NCI-H2171 (cell line): ENCODE measurements at places on chromosomes 2 and 18.

- DNase-seq = no peak
Observed at GRCh38 chr2:77397763-77398162, 124.4 kb downstream of the LRRTM4 start.

DNA sequence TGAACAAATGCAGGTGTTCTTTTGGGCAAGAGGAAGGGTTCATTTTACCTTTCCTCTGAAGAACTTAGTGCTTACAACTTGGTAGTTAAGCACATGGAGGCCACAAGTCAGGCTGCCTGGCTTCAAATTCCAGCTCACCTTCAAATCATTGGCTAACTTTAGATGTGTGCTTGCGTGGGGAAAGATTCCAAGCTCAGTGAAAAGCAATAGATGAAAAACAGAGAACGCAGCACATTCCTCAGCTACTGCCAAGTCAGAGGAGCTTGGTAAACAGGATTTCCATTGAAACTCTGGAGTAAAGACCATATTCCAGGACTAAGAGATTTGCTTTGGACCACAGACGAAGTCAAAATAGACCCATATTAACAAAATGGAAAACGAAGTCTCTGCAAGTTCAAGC is 96.3 kb upstream of the ASB18 start:
- DNase-seq = no peak

DNA sequence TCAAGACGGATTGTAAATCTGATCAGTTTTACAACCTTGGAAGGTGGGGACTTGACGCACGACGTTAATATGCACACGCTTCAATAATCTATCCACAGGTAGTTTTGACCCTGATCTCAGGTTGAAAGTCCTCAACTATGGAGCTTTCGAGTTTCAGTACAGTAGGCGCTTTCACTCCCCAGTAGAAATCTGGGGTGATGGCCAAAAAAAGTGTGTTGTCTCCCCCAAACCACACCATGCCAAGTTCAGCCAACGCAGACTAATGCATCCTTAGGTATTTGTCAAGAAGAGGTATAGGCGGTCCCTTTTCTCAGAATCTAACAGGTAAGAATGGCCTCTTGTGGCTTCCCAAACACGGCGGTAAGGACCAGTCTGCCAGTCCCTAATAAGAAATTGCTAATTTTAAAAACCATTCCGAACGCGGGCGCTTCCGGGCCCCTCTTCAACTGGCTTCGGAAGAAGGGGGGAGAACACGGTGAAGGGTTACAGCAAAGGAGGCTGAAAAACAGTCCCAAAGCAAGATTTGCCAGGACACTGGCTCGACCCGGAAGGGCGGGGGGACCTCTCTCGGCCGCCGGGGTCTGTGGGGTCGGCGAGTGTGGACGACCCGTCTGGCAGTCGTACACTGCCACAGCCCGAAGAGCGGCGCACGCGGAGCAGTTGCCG is 659 bp downstream of the FAM210A start:
- no peak for DNase-seq

DNA sequence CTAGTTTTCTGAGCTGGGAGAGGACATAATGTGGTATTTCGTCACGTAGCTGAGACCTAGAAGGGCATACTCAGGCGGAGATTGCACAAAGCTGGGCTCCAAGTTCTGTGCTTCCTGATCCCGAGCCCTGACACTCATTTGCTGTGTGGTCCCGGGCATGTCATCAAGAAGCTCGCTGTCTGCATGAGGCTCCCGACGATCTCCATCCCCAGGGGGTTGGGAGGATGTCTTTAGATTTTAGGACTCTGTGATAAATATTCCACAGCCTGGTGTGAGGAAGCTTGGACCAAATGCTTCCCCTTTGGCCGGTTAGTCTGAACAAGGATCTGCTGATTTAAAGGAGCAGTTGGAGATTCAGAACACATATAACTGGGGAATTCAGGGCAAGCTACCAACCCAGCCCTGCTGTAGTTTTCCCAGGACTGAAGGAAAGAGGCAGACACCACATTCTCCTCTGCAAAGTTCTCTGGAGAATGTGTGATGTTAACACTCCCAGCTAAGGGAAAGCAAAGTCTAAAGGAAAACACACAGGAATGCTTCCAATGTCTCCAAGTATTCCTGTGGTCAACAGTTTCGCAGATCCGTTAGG is 2.3 kb downstream of the KCNE4 start:
- no peak for DNase-seq

DNA sequence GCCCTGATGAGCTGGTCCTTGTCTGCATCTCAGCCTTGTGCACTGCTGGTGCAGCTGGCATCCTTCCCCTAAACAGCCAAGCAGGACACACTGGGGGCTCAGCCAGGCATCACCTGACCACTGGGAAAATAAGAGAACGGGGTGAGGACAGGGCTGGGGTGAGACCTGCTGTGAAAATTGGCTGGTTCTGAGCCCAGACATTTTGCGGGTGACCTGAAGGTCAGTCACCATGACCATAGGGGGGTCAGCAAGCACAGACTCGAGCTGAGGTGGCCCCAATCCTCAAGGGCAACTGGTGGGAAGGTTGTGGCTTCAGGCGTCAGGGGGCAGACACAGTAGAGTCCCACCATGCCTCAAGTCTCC is 144.9 kb upstream of the TWIST2 start:
- no peak for DNase-seq

DNA sequence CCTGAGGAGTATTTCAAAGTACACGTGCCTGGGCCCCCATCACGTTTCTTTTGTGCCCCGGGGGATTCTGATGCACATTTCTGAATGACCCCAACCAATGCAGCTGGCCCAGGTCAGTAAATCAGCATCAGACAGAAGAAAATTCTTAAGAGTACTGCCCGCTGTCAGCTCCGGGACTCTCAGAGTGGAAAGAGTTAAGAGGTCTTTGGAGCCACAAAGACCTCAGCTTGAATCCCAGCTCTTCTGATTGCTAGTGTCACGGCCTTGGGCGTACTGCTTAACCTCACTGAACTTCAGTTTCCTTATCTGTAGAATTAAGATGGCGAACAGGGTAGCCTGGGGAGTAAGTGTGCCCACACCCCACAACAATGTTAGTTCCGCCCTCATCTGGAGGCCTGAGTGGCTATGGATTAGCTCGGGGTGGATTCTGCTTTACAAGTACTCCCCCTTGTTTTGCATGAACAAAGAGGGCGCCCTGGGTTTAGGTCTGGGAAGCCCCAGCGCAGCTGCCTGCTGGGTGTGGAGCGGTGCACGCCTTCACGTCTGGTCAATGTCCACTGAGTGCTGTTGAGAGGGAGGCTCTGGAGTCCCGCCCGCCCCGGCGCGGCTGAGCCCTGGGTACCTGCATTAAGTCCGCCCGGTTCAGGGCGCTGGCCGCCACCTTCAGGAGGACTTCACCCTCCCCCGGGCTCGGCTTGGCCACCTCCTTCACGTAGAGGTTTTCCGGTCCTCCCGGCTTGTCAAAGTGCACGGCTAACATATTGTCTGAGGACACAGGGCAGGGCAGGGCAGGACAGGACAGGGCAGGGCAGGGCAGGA is 858 bp downstream of the TP53I3 start:
- DNase-seq = peak; percentile 56

GRCh38 chr18:58615140-58616132 is 13.5 kb downstream of the ALPK2 start:
- no peak for DNase-seq
